Kasumi-1 (cell line): ENCODE measurements at places on chromosomes 4 and X.

- no peak for DNase-seq
Observed at GRCh38 chr4:155769090-155769489, 10.3 kb downstream of the GUCY1B1 start.

- no peak for DNase-seq
Observed at GRCh38 chr4:47640911-47641310, 155.8 kb downstream of the ATP10D start.

DNA sequence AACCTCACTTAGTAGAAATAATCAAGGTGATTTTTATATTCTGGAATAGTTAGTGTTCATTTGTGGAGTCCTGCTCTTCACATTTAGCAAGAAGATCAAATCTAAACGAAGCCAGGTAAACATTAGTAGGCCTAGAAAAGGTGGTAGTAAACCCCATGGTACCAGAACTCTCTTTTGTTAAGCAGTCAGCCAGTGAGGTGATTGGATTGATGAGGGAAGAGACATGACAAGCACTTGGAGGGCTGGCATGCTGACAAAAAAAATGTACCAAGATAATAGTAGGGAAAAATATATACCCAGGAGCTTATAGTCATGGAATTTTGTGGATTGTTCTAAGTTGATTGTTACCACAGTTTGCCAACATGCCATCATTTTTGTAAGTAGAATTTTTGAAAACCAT is 163.8 kb downstream of the BANK1 start:
- no peak for DNase-seq

DNA sequence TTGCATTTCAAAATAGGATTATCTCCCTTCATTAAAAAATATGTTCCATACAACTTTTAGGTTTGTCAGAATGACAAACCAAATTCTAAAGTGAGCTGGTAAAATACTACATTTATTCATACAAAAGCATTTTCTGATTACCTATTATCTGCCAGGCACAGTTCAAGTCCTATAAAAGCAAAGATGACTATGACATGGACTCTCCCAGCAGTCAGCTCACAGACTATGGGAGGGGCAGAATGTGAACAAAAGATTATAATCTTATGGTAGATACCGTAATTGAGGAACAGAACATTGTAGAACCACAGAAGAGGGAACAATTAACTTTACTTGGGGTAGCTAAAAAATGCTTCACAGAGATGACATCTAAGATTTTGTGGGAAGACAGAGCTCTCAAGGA is 12.4 kb downstream of the PAQR3 start:
- DNase-seq = no peak

GRCh38 chrX:51395810-51396728 is 63.4 kb downstream of the NUDT10 start:
- no peak for DNase-seq

- no peak for DNase-seq
Observed at GRCh38 chr4:56705334-56705733, 24.2 kb upstream of the HOPX start.

DNA sequence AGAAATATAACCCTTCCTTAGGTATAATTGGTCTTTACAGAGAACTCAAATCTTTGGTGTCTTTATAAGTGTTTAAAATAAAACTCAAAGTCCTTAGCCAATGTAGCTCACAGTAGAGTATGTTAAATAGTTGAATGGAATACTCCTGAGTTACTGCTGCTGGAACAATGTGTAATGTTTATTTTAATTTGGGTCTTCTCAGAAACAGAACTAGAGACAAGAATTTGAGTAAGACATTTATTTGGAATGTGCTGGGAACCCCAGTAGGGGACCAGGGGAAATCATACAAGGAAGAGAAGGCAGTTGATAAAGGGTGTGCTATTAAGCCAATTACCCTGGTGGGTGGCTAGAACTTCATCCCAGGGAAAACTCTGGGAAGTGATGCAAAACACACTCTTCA is 240.4 kb upstream of the LDB2 start:
- no peak for DNase-seq

- DNase-seq = peak; percentile 43
Observed at GRCh38 chr4:140238351-140239056, 84.5 kb upstream of the MAML3 start.

GRCh38 chr4:100898844-100899243 is 381.0 kb upstream of the EMCN start:
- no peak for DNase-seq

DNA sequence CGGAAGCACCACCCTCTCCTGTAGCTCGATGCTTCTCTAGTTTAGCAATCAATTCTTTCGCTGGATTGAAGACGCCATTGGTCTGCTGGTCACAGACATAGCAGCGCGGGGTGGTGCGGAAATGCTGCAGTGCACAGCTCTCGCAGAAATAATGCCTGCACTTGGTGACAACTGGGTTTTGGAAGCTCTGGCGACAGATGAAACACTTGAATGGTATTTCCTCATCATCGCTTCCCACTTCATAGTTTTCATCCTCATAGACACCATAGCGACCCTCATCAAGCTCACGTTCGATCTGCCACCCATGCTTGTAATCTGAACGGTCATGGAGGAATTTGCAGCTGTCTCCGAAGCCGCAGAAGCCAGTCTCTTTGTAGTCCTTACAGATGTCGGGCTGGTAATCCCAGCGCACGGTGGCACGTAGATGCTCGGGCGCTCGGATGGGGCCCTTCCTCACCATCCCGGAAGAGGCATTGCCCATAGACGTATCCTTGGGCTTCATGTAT is 854 bp downstream of the RNF113A start:
- DNase-seq = peak; percentile 35

DNA sequence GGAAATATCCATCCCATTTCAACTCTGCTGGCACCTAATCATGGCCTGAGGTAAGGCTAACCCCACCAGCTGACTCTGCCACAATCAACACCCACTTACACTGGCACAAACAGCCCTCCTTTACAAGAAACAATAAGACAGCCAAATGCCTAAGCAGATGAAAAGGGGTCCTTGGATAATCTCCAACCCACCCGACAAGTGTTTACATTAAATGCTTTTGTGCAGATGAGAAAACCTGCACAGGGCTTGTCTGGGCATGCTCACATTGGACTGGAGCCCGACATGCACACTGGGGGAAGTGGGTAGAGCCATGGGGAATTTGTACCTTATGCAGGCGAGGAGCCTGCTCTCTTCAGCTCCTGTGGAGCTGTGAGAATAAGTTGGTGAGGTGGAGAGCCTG is 138.9 kb upstream of the ITM2A start:
- DNase-seq = no peak

DNA sequence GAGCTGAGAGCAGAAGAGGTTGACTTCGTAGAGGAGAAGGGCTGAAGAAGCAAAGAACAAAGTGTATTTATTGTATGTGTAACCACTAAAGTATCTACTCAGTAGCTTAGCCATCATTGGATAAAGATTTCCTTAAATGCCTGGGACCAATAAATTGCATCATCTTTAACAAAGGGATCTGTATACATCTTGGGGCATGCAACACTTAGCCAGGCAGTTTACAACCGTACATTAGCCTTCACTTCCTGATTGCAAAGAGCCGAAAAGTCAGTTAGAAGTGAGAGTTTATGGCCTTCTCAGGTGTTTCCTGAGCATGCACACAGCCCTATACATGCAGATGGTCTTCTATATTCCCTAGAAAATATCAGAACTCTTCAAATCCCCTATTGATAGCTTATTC is 68.0 kb upstream of the MAGED1 start:
- no peak for DNase-seq

DNA sequence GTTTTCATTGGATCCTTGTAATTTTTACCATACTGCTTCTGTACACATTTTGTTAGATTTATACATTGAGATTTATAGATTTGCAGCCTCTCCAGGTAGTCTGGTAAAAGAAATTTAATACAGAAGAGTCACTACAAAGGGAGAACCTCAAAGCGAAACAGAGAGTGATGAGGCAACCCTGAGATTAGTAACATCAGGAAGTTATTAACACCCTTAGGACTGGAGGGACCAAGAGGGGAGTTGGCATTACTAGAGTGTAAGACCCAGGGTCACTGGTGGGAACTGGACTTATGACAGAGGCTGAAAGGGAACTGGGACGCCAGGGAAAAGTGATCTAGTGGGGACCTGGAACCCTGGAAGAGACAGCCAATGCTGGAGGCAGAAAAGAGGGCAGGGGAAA is 20.6 kb upstream of the MAML3 start:
- DNase-seq = no peak

DNA sequence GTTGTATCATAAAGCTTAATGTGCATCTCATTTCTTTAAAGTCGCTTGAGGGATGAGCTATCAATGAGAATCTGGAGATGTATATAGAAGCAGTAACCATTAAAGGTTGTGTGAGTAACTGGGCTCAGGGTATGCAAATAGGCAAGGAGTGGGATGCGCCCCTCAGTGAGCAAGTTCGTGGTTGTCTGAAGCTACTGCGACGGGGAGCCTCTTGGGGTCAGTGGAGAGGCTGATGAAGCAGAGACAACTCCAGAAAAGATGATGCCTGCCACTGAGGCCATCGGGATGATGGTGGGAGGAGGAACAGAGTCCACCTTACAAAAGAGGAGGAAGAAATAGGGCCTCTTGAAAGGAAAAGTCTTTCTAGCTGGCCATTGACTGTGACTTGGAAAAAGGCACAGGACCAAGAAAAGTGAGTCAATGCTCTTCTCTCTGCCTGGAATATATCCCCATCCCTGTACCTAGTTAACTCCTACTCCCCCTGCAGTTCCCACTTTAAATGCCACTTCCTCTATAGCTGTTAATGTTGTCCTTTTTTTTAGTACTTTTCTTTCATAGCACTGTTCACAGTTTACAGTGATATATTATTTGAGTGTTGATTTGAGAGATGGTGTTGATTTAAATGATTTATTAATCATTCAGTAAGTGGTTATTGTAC is 51.4 kb upstream of the LSM6 start:
- no peak for DNase-seq

- DNase-seq = no peak
Observed at GRCh38 chr4:113472864-113473263, 288.7 kb downstream of the CAMK2D start.

- DNase-seq = no peak
Observed at GRCh38 chr4:128565054-128565453, 244.4 kb upstream of the JADE1 start.

DNA sequence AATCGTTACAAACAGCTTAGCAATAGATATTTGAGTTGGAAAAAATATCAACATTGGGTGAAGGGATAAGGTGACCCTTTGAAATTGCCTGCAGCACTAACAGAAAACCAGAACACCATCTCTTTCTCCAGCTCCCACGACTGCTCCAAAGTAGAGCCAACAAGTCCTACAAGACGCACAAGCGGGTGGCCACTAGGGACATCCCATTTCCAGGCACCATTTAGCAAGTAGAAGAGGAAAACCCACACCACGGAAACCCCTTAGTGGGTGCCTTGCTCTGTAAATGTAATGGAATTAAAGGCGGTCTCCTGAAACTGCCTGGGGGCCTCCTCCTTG is 1.9 kb downstream of the ARHGAP6 start:
- DNase-seq = no peak

- no peak for DNase-seq
Observed at GRCh38 chr4:82510216-82510615, 51.6 kb downstream of the TMEM150C start.

GRCh38 chr4:169640261-169640870 is 20.0 kb downstream of the CLCN3 start:
- no peak for DNase-seq

GRCh38 chr4:75512386-75513211 is 1.6 kb downstream of the RCHY1 start:
- peak; percentile 50 for DNase-seq

DNA sequence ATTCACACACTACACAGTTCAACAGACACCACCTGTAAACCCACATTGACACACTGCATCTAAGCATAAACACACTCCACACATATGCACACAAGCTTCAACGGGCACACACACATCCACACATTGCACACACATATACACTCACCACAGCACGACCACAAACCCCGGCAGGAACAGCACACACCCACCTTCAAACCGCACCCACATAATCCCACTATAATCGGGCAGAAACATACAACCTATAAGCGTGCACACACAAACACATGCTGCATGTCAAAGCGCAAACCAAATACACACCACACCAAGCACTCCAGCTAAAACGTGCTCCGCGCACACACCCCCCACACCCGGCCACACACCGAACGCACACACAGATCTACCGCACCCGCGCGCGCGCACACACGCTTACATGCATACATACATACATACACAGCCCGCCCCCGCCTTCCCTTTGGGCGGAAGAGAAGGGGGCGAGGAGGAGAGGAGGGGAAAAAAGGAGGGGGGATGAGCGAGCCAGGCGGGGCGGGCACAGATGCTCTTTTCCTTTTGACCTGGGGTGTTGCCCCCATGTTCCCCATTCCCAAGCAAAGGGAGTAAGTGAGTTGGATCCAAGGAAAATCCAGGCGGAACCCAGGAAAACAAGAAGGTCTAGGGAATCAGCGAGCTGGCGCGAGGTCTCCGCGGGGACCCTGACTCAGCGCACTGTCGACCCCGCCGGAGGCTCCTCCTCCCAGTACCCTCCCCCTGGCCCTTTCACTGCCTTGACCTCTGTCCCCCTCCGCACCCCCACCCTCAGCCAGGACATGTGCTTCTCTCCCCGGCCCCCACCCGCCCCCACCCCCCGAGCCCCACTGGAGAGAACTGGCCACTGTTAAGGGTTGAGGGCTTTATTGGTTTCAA is 9.9 kb downstream of the ARHGAP36 start:
- no peak for DNase-seq

DNA sequence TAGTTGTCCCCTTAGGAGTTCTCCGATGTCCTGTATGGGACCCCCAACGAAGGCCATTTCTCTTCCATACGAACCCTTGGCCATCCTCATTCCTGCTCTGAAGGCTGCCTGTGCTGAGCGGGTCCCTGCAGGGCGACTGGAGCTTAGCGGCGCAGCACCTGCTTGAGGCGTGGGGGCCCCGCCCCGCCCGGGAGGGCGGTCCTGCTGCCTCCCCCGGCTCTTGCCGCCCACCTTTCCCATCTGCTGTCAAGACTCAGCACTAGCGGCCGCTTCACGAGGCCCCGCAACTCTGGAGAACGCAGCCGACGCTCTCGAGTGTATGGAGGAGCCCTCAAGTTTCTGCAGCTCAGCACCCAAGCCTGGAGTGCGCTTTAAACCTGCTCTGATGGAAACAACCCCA is 197.7 kb downstream of the TRIML1 start:
- DNase-seq = no peak

DNA sequence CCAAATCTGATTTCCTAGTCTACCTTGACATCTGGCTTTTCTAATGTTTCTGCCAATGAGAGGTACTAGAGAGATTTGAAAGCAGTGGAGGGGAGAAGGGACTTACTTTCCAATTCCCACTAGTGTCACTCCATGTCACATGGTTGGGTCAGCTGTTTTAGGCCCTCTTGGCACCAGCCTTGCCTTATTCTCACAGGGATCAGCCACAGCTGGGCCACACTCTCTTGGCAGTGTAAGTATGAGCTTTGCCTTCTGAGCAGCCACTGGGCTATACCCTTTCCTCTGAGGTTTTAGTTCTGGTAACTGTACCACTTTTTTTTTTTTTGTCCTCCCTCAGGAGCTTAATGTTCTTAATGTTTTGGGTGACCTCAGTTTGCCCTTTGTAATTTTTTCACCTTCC is 10.2 kb upstream of the ADH1C start:
- no peak for DNase-seq
